Heart right ventricle (tissue), 16 donors: ENCODE measurements at places on chromosomes 7 and 10.

DNA sequence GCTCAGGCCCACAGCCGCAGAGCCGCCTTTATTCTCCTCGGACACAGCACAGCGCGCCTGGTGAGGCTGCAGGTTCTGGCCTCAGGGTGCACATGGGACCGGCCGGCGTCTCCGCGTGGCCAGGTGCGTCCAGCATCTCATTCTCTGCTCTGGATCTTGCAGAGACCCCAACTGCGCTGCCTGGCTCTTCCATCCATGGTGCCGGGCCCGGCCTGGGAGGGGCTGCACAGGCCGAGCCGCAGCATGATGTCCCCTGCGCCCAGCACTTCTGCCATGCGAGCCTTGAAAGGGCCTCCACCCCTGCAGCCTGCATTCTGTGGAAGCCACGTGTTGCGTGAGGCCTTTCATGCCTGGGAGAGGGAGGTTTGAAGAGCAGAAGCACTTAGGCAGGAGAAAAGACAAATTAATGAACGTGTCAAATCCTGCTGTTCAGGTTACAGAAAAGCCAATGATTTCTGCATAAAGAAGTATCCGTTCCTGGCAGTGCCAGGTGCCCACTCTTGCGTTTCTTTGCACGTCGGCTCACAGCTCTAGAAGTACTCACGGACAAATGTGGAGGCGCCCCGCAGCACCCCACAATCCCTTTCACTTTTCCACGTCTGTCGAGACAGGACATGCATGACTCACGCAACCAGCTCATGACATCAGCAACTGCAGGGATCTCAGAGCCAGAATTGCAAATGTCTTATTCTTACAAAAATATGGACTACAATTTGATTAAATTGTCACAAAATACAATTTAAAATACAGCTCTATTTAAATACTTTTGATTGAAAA is 571.4 kb downstream of the DNAJB6 start:
- no peak for DNase-seq

- no peak for DNase-seq
Measured at GRCh38 chr7:74057216-74057925, 26.2 kb upstream of the LIMK1 start.

DNA sequence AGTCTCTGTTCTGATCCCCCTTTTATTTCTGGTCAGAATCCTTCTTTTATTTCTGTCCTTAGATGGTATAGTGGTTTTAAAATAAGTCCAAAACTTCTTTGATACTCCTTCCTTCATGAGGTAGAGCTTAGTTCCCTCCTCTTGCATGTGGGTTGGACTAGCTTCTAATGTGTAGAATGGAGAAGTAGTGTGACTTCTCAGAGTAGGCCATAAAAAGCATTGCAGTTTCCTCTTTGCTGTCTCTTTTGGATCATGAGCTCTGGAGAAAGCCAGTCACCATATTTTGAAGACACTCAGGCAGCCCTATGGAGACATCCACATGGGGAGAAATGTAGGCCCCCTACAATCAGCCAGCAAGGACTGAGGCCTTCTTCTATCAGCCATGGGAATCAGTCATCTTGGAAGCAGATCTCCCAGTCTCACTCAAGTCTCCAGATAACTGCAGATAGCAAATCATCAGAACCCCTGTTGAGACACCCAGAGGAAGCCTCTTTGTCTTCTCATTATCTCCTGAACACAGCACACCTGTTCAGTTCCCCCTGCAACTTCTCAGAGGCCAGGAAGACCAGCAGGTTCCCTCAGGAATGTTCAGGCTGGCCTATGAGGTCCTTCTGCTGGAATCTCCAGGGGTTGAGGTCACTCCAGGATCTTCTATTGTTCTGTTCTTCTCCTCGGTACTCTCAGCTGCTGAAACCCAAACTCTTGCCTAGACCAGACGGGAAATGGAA is 511.9 kb upstream of the ZMIZ1 start:
- no peak for DNase-seq

DNA sequence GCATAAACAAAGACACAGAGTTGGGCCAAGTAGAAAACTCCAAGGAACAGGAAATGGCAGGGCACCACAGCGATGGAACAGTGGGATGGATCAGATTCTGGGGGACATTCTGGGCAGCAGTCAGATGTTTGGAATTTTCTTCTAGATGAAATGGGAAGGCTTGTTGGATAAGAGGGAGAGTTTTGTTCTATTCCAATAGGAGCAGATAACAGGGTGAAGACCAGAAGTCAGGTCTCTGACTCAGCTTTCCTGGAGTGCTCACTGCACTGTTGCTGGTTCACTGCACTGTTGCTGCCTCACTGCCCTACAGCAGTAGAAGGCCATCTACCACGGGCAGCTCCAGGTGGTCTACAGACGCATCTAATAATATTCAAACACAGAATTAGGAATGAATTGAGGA is 135.6 kb downstream of the ATE1 start:
- DNase-seq, result no peak

DNA sequence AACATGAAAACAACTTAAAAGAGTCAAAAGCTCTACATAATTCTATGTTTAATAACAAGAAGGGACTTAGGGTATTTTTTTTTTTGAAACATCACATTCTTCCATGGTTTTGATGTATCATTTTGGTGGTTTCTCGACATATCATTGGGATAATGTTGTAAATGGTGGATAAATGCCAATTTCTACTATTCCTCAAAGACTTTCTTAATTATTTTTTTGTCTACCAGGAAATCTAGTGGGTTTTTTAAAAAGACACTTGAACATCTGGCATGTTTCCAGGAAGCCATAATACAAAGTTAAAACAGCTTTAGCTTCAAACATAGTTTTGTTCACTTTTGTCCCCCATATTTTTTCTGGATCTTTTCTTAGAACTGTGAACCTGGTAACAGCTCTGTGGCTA is 200.4 kb downstream of the DKK1 start:
- DNase-seq, result no peak

DNA sequence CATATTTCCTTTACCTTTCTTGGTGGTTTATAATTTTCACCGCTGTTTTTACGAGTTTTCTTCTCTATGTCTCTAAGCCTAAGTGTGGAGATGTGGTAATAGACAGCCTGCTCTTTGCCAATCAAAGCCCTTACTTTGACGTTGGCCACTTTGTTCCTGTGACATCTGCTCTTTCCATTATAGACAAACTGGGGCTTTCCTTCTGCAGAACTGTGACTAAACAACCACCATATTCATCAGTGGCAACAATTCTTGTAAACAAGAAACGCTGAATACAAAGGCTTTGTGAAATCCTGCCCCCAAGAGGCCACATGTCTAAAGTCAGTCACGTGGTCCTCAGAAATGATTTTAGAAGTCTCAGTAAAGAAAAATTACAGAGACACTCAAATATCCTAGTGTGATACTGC is 59.6 kb upstream of the CAPZA2 start:
- peak; percentile 26 for DNase-seq

DNA sequence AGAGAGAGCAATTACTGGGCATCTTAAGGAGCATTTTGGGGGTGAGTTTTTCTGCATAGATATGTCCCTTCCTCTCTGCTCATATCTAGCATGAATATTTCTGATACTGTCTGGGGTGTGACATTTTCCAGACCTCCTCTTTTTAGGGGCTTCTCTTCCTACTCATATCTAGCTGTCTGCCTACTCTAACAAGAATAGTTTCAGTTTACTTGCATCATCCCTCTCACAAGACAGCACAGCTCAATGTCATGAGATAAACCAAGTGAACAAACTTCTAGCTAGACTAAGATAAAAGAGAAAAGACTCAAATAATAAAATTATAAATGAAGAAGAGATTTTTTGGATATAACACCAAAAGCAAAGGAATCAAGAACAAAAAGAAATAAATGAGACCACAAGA is 419.5 kb upstream of the SORCS1 start:
- DNase-seq, result no peak

DNA sequence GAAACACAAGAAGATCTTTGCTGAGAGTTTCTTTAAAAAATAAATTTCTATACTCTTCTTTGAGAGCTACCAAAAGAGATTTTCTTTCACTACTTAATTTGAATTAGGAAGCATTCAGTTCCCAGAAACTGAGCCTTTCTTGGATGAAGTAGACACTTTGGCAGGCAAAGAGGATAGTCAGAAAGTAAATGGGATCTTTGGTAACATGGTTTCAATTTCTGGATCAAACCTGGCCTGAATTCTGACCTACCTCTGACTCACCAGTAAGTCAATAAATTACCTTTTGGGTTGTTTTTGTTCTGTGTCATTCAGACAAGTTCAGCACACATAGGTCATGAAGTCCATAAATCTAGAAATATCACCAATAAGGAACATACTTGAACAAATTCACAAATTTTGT is 26.8 kb upstream of the CABCOCO1 start:
- no peak for DNase-seq

DNA sequence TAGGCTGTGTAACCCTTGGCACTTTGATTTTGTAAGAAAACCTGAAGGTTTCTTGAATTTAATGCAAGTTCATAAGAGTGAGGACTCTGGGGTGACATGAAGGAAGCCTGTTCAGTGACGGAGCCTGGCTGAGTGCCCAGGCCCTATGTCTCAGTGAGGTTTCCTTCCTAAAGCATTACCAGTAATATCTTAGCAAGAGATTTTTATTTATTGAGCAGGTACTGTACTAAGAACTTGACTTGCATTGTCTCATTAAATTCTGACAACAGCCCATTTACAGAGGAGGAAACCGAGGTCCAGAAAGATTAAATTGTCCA is 197.2 kb downstream of the HECW1 start:
- no peak for DNase-seq

GRCh38 chr10:68606918-68607317 is 46.8 kb downstream of the TET1 start:
- no peak for DNase-seq

- DNase-seq, result no peak
Measured at GRCh38 chr7:47651355-47652317, 69.7 kb upstream of the TNS3 start.

- no peak for DNase-seq
Measured at GRCh38 chr10:110461088-110461487, 36.6 kb upstream of the DUSP5 start.

DNA sequence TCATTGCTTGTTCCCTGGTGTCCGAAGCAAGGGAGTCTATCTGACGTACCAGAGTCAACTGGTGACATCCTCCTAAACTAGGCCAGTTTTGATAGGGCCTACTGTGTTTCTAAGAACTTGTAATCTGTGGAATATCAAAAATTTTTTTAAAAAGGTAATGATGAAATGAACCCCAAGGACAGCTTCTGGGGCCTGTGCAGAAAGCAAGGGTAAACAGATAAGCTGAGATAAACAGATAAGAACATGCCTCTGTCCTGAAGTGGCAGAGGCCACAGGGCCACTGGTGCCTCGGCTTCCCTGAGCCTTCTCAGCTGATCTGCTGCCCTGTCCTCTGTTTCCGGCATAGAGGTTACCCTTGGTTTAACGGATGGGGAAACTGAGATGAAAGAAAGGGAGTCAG is 8.8 kb downstream of the GRK5 start:
- DNase-seq, result no peak

GRCh38 chr7:106125417-106125816 is 13.3 kb upstream of the SYPL1 start:
- DNase-seq, result no peak

GRCh38 chr7:141409801-141410329 is 141.3 kb upstream of the AGK start:
- no peak for DNase-seq

- DNase-seq, result no peak
Measured at GRCh38 chr7:50189371-50189770, 96.3 kb upstream of the ZPBP start.

DNA sequence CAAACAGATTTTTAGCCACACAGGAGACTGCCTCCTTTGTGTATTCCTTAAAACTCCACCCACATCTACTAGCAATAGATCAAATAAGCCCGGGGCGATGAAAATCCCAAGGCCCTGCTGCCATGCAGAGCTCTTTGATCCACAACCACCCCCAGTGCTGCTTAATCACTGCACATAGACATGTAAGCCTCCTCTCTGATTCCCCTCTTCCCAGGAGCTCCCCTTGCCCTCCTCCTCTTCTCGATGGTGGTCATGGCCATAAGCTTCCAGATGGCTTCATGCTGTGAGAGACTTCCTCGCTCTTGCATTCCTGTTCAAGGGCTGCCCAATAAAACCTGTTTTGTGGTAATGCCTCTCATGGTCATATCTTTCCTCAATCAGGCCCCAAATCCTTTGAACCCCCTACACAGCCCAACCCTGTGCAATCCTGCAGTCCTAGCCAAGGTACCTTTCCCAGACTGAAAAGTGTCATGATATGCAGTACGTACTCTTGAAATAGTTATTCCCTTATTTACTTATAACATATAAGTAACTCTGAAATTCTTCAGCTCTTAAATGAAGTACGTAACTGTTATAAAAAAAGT is 158.5 kb downstream of the CACNA2D1 start:
- no peak for DNase-seq

DNA sequence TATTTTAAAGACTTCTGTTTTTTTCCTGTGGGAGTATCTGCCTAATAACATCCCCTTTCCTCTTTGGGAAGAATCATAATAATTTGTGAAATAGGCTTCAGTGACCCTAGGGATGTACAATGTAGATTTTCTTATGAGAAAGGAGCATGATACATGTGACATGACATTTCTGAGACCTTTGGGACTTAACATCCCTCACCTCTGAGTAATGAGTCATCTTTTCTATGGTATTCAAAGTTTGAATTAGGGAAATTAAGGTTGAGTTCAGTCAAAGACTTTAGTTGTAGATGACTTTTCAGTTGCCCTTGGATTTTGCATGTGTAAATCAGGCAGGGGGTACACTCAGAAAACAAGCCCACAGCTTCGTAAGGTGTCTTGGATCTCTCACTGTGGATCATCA is 14.3 kb downstream of the GRK5 start:
- DNase-seq, result no peak

DNA sequence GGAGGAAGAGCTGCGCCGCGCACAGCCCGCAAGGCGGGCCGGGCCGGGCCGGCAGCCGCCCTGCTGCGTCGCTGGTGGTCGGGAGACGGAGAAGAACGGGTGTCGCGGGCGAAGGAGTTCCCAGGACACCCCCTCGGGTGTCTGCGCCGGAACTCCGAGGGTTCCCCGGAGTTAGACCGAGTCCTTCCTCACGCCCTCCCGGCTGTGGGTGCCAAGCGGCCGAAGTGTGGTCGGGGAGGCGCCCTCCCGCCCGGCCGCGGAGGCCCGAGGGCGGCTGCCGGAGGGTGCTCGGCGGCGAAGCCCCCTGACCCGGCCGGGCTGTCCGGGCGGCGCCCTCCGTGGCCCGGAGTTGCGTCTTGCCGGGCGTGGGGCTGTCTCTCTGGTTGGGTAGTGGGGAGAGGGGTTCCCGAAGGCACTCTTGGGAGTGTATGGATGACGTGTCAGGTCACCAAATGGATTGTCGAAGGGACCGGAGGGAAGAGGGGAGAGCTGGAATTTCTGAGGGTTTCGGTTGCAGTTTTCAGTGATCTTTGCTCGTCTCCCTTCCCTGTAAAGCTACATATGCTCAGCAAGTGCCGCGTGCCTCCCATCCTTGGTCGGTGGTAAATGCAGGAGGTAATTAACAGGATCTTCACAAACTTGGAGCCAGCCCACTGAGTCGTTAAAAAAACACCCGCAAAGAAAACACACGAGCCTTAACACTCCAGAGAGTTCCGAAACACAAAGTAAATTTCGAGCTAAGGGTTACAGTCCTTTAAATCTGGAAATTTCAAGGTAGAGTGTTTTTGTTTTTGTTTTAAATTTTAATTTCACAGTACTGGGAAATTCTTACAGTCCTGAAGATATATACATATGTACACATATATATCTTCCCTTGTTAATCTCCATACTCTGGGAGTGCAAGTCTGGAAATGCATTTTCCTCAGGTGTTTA is 871 bp downstream of the ST7 start:
- DNase-seq, result peak; percentile 70

GRCh38 chr7:76296743-76297740 is 5.4 kb upstream of the HSPB1 start:
- DNase-seq, result no peak
